Stimulated activated CD8-positive, alpha-beta memory T cell treated with anti-CD3 and anti-CD28 coated beads, Interleukin-7, amount 100 ng/mL, for 1 hour (primary cell): ENCODE measurements at places on chromosomes 4 and X.

- DNase-seq, result no peak
Measured at GRCh38 chr4:129668092-129668491, 572.1 kb downstream of the C4orf33 start.

DNA sequence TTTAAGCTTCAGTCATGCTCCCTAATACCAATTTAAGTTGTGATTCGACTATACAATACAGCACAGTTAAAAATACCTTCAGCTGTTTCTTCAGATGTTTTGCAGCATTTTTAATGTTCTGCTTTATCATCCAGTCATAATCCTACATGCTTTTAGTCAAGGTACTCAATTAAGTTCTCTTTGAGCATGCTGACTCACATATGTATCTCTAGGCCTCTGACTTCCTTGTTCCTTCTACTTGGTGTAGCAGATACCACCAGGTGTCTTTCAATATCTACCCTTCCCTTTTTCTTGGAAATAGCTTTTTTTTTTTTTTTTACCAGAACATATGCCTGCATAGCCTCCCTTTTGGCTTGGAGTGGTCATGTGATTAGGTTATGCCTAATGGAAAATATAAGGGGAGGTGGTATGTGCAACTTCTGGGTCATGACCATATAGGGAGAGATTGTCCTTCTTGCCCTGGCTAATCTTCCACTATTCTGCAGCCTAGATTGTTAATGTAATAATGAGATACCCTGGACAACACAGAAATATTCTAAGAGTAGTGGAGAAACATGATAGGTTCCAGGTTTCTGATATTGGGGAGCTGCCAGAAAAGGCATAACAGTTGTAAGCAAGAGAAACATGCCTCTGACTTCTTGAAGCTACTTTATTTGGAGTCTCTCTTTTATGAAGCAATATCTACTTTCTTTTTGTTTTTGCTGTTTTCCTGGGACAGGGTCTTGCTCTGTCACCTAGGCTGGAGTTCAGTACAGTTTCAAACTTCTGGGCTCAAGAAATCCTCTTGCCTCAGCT is 737.2 kb upstream of the SLIT2 start:
- no peak for DNase-seq

DNA sequence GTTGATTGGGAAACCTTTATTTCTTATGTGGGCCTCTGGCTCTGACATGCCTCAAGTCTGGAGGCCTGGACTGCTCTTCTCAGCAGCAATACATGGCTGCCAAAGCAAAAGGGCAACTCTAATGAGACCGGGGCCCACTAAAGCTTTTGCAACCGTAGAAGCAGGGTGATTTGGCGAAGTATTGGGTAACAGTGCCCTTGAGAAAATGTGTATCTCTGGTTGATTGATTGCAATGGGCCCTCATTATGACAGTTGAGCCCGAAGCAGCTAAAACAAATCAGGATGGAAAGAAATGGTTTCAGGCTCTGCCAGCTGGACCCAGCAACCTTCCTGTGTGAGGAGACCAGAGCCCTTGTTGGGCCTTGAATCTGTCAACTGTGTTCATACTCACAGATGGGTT is 73.4 kb downstream of the CLCN4 start:
- DNase-seq, result no peak

GRCh38 chr4:163482190-163482589 is 8.6 kb upstream of the TKTL2 start:
- no peak for DNase-seq

DNA sequence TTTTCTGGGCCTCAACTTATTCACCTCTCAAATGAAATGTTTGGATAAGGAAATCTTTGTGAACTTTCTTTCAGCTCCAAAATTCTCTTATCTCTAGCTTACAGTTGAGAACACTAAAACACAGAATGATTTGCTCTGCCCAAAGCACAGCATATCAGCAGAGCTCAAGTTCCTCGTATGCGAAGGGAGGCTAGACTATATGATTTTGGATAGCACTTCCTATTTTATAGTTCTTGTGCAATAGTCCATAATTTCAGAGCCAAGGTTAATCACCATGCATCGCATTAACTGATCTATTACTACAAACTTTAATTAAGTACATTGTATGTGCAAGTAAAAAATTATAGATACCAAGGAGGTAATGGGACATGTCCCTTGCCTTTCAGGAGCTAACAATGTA is 27.0 kb upstream of the KLHL13 start:
- no peak for DNase-seq

DNA sequence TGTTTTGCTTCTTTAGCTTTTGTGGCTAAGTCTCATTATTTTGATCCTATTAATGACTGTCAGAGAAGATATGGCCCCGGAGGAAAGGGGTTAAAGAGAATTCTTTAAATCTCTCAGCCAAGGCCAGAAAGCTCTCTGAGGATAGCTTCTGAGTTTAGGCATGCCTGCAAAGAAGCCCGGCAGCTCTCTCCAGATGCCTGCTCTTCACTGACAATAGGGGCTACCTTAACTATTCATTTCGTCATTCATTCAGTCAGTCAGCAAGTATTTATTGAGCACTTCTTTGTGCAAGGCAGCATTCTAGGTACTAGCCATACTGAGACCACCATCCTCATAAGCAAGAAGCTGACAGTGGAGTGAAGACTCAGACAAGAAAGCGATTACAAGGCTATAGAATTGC is 34.0 kb upstream of the BMP15 start:
- DNase-seq, result no peak

DNA sequence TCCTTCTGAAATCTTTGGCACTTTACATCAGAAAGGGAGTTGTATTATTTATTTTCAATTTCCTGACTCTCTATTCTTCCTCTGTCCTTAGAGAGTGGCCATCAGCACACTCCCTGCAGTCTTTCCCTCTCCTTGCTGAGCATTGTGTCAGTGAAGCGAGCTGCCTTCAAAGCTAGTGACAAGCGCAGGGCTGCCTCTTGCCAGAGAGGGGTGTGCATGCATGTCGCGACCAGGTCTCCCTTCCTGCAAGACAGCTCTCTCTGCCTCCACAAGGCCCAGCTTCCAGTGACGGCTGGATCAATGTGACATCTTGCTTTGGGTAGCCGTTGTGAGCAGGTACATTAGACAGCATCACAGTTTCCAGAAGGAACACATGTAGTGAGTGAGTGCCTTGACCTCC is 810.9 kb upstream of the TENM3 start:
- DNase-seq, result no peak

- no peak for DNase-seq
Measured at GRCh38 chr4:3241898-3242524, 6.9 kb upstream of the MSANTD1 start.

GRCh38 chr4:48503233-48504025 is 13.4 kb downstream of the ZAR1 start:
- no peak for DNase-seq

DNA sequence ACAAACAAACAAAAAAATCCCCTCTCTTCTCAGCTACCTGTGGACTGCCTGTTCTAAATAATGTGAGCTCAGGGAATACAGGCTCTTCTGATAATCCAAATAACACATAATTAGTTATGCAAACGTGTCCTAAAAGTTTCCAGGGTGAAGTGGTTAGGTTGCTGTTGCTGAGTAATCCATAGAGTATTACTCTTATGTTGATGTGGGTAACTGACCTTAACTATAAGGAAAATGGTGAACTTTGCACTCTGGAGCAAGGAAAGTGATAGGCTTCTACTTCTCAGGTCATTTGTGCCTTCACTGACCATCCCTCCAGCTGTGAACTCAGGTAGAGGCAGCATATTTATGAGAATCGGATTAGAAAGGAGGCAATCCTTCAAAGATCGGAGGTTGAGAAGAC is 19.9 kb downstream of the MSN start:
- no peak for DNase-seq

GRCh38 chr4:74772106-74772505 is 22.2 kb downstream of the BTC start:
- no peak for DNase-seq

- DNase-seq, result no peak
Measured at GRCh38 chr4:113636438-113636818, 125.1 kb downstream of the CAMK2D start.

GRCh38 chr4:184103527-184104264 is 114.0 kb downstream of the ENPP6 start:
- no peak for DNase-seq

- DNase-seq, result no peak
Measured at GRCh38 chrX:17788439-17788838, 51.1 kb downstream of the SCML1 start.

DNA sequence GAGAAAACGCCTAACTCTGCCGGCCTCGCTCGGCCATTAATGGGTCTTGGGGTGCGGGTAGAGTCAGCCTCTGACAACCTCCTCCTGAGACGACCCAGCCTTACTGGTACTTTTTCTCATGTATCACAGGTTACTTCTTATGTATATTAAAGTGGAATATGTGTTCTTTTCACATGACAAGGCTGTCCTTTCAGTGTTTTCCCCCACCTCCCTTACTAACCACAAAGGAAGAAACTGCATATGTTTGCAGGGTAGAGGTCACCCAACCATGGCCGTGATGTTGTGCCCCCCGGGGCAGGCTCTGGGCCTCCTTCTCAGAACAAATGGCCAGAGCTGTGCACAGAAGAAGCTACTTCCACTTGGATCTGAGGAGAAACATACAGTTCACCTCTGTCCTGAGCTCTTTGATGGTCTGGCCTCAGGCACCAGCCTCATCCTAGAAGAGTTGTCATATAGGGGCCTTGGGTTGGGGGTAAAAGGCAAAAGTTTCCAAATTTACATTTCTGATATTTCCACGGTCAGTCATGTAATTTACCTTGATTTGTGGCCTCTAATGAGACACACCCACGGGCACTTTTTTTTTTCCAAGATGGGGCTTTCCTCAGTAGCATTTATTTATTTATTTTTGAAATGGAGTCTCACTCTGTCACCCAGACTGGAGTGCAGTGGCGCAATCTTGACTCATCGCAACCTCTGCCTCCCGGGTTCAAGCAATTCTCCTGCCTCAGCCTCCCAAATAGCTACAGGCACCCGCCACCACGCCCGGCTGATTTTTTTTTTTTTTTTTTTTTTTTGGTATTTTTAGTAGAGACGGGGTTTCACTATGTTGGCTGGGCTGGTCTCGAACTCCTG is 1.9 kb downstream of the SOWAHD start:
- no peak for DNase-seq

GRCh38 chr4:133270021-133270570 is 121.0 kb downstream of the PCDH10 start:
- no peak for DNase-seq

GRCh38 chrX:69285881-69286564 is 120.8 kb upstream of the PJA1 start:
- peak; percentile 37 for DNase-seq

DNA sequence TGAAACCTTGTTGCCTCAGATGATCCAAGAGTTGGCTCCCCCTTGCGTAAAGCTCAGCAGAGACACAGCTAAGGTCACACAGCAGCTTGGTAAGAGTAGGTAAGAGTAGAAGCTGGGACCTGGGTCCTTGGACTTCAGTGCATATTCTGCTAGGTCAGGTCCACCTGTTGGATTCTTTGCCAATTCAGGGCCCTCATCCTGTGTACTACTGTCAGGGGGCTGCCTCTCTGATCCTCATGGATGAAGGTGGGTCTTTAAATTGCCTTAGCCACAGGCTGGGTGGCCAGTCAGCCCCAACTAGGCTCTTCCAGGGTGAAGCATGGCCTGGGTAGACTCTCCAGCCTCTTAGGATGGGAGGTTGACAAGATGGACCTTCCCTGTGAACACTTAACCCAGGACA is 155.8 kb downstream of the AMMECR1 start:
- DNase-seq, result no peak

DNA sequence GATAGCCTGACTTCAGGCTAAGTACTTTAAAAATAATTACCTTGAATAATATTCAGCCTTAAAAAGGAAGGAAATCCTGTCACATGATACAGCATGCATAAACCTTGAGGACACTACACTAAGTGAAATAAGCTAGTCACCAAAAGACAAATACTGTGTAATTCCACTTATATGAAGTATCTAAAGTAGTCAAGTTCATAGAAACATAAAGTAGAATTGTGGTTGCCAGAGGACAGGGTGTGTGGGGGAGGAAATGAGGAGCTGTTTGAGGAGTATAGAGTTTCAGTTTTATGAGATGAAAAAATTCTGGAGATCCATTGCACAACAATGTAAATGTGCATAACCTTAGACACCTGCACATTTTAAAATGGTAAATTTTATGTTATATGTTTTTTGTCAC is 5.6 kb upstream of the STPG2 start:
- no peak for DNase-seq

GRCh38 chr4:170687751-170688150 is 598.0 kb upstream of the AADAT start:
- no peak for DNase-seq

GRCh38 chr4:52076731-52077130 is 25.6 kb downstream of the SPATA18 start:
- no peak for DNase-seq

DNA sequence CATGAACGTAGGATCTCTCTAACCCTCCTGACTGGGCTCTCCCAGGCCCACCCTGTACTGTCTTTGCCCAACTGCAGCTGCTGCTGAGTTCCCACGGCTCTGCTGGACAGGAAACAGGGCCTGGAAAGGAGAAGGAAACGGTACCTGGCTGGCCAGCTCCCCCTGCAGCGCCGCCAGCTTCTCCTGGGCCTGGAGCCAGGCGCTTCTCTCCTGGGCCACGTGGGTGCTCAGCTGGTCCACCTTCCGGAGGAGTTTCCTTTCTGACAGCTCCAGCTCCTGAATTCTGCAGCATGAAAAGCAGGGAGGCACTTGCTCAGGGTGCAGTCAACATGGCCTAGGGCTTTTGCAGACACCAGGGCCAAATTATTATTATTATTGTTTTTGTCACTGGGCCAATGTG is 6.5 kb downstream of the C4orf50 start:
- DNase-seq, result no peak

DNA sequence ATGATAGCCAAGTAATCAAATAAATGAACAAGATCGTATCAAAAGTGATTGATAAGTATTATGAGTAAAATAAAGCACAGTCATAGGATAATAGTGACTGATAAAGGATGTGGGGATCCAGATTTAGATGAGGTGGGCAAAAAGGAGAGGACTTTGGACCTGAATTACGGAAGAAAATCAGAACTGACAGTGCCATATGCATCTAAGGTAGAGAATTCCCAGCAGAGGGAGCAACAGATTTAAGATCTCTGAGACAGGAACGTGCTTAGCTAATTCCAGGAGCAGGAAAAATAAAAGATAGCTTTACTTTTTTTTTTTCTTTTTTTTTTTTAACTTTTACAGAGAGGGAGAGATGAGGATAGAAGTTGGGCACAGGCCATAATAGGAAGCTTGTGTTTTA is 189.9 kb downstream of the NWD2 start:
- DNase-seq, result no peak

DNA sequence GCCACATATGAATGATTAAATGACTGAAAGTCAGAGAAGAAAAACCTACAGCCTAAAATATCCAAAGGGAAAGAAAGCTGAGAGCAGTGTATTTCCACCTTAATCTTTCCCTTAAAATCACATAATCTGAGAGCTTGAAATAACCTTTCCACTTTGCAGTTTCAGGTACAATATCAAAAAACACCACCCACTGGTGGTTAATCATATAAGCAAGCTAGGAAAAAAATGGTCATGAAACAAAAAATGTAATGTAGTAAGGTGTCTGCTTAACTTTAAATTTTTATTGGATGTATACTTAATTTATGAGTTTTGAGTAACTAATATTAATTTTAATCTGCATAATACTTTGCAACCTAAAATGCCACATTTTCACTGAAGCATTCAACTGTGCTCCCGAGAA is 3.2 kb downstream of the PRDM5 start:
- DNase-seq, result no peak
